Right kidney (tissue), 9 donors: ENCODE measurements at places on chromosomes 1 and 21.

DNA sequence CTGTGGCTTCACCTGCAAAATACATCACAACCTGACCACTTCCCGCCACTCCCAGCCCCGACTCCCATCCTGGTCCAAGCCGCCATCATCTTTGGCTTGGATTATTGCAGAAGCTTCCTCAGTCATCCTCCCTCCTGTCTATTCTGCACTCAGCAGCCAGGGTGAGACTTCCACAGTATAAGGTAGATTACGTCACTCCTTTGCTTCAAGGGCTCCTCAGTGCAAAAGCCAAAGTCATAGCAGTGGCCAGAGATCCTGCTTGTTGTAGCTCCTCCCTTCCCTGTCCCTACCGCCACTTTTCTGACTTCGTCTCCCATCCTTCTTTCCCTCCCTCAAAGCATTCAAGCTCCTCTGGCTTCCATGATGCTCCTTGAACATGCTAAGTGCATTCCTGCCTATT, 152.8 kb downstream of the GRIK3 start:
- no peak for DNase-seq

DNA sequence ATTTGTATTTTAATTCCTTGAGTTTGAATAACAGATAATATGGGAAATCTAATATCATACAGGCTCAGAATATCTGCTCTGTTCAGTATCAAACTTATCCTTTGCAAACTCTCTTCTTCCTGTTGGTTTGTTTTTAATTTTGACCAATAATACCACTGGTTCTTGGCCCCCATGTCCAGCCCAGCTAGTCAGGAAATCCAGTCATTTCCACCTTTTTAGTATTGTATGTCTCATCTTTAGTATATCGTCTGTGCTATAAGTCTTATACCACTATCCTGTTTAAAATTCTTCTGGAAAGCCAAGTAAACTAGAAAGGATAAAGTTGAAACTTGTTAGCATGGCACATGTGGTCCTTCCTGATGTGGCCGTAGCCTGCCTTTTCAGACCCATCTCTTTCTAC, 10.7 kb downstream of the SCCPDH start:
- DNase-seq: no peak

DNA sequence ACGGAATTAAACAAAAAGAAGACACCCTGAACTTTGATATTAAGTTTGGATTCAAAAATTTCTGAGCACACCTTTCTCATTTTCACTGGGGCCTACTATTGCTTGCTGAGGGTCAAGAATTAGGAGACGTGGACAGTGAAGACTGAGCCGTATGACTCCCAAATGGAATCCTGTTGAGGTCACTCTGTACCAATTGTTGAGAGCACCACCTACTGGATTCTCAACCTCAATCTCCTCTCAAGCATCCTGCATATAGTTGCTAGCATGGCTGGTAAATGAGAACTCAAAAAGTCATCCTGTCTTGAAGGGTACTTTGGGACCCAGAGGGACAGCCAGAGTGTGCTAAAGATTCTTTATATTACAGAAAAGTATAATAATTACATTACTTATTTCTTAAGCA, 20.2 kb upstream of the MTR start:
- DNase-seq: no peak

DNA sequence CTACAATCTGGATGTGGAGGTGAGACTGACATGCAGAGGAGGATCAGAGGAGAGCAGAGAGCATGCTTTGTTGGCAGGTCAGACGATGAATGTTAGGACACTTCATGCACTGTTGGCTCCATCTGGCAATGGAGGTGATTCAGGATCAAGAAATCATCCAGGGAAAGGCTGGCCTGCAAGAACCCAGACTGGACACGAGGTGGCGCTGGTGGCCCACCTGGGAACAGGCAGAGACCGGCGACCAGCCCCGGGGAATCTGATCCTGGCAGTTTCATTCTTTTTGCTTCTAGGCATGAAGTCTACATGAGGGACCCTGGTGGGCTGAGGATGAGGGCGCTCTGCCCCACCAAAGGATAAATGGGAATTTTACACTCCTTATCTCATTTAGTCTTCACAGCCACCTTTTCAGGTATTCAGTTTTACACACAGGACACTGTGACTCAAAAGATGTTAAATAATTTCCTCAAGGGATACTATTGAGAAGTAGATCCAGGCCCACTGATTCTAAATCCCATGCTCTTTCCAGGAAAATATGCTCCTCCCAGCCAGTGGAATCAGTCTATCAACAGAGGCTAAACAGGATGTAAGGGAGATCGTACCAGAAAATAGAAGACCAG, 26.2 kb upstream of the SCMH1 start:
- peak; percentile 52 for DNase-seq

DNA sequence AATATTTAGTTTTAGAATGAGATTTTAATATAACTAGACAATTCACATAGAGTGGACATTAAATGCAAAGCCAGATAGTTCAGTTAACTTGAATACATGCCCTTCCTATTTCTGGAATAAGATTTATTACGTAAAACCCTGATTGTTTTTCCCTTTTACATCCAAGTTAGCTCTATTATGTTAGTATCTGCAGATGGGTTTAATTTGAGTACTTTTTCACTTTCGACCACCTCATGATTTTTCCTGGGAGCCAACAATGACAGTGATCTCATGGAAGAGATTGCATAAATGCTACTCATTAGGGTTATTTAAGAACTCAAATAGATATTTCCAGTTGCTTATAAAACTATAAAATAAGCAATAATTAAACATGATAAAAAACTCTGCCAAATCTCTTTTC, 199.4 kb upstream of the PTGFR start:
- no peak for DNase-seq
